ENCODE measurements at places on chromosomes 12 and 14.

DNA sequence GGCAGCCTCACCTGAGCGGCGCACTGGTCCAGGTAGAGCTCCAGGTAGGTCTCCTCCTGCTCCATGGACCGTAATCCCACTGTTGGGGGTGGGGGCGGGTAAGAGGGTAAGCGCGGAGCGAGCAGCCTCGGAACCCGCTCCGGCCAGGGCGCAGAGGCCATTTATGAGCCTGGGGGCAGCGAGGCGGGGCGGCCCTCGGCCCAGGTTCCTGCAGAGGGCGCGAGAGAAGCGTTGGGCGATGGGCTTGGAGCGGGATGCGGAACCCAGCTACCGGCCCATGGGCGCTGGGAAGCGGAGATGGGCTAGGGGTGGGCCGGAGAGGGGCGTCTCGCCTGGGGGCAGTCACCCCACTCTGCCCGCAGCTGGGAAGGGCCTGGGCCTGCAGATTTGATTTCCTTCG lies at the start of gene TBPL2:
TBPL2 (minus strand) TSS at position 232 of the 400 bp plus-strand sequence; CDS start at position 65, 167 bp downstream.
- DNase-seq, result no peak

GRCh38 chr12:109581856-109582255 lies 8.3 kb downstream of the MVK start:
- no peak for DNase-seq

GRCh38 chr12:104468371-104468770 lies 11.6 kb downstream of the CHST11 start:
- DNase-seq, result no peak

- no peak for DNase-seq
Measured at GRCh38 chr14:72554994-72555608, 338.8 kb downstream of the DPF3 start.

GRCh38 chr12:62372825-62373224 lies 93.8 kb upstream of the MON2 start:
- no peak for DNase-seq

All from endothelial cell (in vitro differentiated cells).